ENCODE measurements at places on chromosomes 7 and 10.

DNA sequence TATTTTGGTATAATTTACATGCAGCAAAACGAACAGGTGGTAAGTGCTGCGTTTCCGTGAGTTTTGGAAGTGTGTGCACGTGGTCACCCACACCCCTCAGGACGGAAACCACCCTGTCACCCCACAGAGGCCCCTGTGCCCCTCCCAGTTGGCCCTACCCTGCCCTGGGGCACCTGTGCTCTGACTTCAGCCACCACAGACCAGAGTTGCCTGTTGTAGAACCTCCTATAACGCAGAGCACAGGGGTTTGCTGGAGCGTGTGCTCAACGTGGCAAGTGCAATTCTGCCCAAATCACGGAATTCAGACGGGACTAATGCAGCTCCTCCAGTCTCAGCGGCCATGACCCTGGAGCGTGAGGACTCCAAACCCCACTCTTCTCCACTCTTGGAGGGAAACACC lies 9.6 kb upstream of the CFAP46 start:
- DNase-seq = no peak

DNA sequence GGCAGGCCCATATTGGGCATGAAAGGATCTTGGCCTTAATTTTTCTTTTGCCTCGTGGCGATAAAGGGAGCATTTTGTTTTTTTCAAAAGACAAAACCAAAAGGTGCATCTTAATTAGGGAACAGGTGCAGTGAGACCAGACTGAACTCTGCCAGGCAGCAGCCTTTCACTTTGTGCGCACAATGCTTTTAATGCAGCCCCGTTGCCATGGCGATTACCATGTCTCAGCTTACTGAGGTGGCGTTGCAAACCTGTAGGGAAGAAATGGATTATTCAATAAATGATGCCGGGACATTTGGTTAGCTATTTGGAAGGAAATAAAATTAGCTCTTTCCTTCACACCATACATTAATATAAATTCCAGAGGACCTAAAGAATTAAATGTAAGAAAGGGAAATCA lies 61.9 kb downstream of the MYL10 start:
- DNase-seq = no peak

DNA sequence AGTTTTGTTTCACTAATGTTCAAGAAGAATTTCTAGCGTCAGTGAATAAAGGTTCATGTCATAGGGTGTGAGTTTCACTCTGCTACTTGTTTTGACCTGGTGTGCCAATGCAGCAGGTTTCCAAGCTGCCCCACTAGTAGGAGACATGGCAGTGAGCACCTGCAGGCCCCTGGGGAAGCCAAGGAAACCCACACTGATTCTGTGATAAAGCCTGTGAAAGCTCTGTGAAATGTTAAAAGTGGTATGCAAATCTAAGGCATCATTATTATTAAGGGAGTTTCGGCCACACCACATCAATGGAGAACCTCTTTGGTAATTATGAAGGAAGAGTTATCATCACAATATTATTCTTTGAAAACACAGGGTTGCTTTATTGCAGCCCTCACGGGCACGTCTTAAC lies 46.4 kb downstream of the ABCB5 start:
- no peak for DNase-seq

- DNase-seq = no peak
Observed at GRCh38 chr7:128876127-128876526, 13.5 kb downstream of the ATP6V1F start.

DNA sequence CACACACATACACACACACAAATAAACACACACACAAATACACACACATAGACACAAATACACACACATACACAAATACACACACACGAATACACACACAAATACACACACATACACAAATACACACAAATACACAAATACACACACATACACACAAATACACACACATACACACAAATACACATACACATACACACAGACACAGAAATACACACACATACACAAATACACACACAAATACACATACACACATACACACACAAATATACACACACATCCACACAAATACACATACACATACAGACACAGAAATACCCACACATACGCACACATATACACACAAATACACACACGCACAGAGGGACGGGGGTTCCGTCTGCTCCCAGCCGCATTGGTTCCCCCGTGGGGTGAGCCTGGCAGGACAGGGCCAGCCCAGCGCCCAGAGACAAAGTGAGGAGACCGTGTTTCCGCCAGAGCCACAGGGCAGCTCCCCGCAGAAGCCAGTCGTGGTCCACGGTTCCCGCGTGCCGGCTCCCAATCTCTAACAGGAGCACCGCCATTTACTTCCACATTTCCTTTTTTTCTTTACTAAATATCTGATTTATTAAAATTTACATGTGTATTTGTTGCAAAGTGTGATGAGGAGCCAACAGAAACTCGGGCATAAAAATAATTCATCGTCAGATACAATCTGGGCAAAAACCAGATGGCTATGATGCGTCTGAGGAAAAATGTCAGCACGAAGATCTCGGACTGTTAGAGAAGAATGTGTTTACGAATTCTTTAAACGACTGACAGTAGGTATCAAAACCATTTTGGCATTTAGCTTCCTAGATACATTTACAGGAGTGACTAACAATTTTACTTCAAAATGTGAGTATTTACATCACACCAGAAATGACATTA lies 3.1 kb upstream of the KNDC1 start:
- no peak for DNase-seq

- DNase-seq = no peak
Observed at GRCh38 chr10:83994325-83994724, 145.0 kb upstream of the GHITM start.

- no peak for DNase-seq
Observed at GRCh38 chr7:155745737-155746136, 66.5 kb downstream of the SHH start.

- no peak for DNase-seq
Observed at GRCh38 chr7:1733206-1733907, 63.3 kb downstream of the ELFN1 start.

- DNase-seq = no peak
Observed at GRCh38 chr10:25725917-25726716, 207.9 kb upstream of the MYO3A start.

GRCh38 chr7:44639671-44640321 lies 33.4 kb downstream of the OGDH start:
- no peak for DNase-seq

GRCh38 chr10:13396369-13396768 lies 48.3 kb upstream of the SEPHS1 start:
- no peak for DNase-seq

DNA sequence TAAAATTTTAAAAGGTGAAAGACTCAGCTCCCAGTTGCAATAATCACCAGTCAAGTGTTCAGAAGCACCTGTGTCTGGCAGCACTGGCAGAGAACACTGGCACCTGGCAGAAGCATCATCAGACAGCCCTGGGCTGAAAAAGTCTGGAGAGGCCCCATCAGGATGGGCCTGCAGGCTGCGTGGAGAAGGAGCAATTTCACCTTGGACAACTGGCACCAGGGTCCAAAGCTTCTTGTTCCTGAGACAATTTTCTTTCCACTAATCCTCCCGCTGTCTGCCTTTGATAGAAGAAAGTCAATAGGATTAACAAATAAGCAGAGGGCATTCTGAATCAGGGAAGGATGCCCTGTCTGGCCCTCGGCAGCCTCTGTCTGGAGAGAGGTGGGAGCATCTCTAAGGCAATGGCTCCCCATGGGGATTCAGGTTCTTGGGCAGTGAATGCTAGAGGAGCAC lies 6.5 kb downstream of the COBL start:
- no peak for DNase-seq

DNA sequence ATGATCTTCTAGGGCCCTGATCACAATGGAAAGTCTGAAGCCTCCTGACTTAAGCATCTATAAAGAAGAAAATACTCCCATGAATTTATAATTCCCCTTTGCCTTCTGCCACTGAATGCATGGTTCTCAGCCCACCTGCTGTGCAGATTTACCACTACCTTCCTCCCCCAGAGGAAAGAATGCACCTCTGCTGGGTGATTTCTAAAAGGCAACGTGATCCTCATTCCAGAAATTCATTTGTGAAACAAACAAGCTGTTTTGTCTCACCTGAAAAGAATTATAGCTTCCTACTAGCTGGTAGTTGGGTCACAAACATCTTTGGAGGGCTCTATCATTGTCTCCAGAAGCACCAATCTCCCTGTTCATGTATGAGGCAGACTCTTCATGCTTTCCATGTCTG lies 320.2 kb downstream of the CDC14C start:
- DNase-seq = no peak

DNA sequence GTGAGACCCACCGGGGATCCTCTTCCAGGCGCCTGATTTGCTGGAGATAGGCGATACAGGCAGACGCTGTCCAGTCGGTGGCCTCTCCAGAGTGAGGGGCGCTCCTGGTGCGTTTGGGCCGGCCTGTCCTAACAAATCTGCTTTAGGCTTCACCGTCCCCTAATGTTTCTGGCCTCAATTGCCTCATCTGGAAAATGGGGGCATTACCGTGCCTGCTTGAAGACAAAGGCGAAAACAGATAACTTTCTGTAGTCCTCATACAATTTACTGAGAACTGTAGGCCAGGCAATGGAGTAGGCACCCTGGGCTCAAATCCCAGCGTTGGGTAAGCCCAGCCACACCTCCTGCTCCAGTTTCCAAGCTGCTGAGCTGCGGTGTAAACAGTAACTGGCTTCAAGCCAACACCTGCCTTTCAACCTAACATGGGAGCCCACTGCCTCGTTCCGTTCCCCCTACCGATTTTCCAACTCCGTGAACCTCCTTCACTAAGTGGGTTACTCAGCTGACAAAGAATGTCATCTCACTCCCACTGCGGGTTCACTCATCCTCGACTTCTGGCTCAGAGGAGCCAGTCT lies 589 bp upstream of the ZFAND4 start:
- no peak for DNase-seq

GRCh38 chr10:113294868-113295267 lies 258.0 kb upstream of the HABP2 start:
- DNase-seq = no peak

- no peak for DNase-seq
Observed at GRCh38 chr7:14858410-14858809, 44.1 kb downstream of the DGKB start.

GRCh38 chr7:157540606-157541294 lies 203.9 kb downstream of the DNAJB6 start:
- no peak for DNase-seq

GRCh38 chr7:84113286-84113685 lies 81.3 kb downstream of the SEMA3A start:
- no peak for DNase-seq

- peak; percentile 18 for DNase-seq
Observed at GRCh38 chr7:102236592-102237287, 49.9 kb upstream of the SH2B2 start.

- DNase-seq = no peak
Observed at GRCh38 chr7:80922253-80923049, 3.6 kb upstream of the SEMA3C start.

DNA sequence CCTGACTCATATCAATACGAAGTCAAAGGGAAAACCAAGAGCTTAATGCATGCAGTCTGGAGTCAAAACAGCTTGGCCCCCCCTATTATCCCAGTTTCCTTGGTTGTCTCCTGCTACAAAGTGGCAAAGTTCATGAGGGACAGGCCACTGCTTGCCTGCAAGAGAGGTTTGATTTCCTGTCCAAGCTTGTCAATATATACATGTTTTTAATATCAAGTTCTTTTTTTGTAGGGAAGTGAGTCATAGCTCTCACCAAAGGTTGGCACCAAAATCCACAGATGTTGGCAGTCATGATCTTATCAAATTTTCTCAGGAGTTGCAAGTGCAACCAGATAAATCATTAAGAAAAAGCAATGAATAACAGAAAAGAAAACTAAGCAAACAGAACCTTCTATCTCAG lies 176.8 kb downstream of the COBL start:
- no peak for DNase-seq

DNA sequence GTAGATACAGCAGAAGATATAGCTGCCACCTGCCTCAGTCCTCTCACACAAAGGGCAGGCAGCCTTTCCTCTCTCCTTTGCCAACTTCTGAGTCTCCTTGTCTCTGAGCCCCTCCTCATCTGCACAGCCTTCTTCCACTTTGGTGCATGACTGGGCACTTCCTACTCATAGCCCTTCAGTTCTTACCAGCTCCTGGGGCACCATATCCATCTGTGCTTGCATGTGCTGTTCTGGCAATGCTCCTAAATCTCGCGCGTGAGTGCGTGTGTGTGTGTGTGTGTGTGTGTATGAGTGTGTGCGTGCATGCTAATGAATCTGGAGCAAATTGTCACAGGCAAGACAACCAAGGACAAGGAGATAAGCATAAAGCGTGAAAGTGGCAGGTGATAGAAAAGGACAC lies 1271.6 kb upstream of the SORCS1 start:
- DNase-seq = no peak

- no peak for DNase-seq
Observed at GRCh38 chr7:116188-116981, 76.0 kb upstream of the FAM20C start.

DNA sequence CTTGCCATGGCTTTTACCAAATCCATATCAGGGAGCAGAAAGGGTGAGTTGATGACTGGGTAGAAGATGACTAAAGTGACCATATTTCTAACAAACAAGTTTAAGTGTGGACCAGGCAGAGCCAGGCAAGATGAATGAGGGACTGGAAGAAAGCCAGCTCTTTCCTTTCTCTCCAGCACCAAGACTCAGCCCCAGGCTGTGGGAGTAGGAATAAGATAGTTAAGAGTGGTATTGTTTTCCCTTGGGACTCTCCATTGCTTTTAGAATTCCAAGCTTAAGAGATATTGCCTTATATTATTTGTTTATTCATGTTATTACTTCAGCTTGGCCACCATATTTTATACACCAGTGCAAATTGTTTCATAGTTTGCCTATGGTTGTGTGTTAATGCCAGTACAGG lies 28.8 kb upstream of the TSPAN33 start:
- DNase-seq = no peak

GRCh38 chr7:818031-818699 lies 14.1 kb upstream of the SUN1 start:
- DNase-seq = no peak

DNA sequence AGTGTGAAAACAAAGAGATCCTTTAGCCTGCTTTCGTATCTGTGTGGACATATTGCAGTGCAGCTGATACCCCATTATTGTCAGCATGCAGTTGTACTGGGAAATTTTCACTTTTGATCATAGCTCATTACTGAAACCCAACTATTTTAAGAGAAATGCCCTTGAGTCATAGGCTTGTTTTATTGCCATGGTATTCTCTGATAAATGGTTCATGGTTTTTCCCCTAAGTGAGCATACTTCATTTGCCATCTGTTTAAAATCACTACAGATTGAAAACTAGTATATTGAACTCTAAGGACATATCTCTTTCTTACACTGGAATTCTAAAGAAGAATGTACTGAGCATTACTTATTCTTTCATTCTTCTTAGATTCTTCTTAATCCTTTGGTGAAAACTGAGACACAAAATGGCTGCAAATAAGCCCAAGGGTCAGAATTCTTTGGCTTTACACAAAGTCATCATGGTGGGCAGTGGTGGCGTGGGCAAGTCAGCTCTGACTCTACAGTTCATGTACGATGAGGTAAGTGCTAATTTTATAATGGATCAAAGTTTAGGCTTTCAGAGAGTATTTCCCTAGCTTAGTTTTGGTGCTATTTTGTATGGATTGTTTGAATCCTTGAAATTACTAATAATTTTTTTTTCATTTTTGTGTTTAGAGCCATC lies 63.0 kb downstream of the RALA start:
- DNase-seq = no peak

- no peak for DNase-seq
Observed at GRCh38 chr7:11185179-11185815, 211.6 kb downstream of the PHF14 start.

GRCh38 chr10:9814285-9814864 lies 1203.3 kb upstream of the CELF2 start:
- no peak for DNase-seq

- DNase-seq = no peak
Observed at GRCh38 chr10:118258285-118258684, 83.8 kb downstream of the FAM204A start.

- no peak for DNase-seq
Observed at GRCh38 chr7:96719164-96719563, 9.5 kb upstream of the SEM1 start.

Measured in stimulated activated CD4-positive, alpha-beta T cell treated with anti-CD3 and anti-CD28 coated beads, Interleukin-1b, Interleukin-23, amount 100 ng/mL, for 4 hours (primary cell).